Left cardiac atrium (tissue), 4 donors: ENCODE measurements at places on chromosomes 3 and 15. TPM values are rescaled to one million over a fixed set of nuclear protein-coding genes. Genes with fewer than 3 reads are reported as not detected.

- DNase-seq = no peak
These were observed 106.3 kb downstream of the SNRPN start for GRCh38 chr15:25060996-25061620.

The ITIH1 gene
- total RNA-seq = not detected

The CIDEC gene
- 63.3 TPM for total RNA-seq

The TM4SF4 gene
- total RNA-seq = 0.59 TPM

DNA sequence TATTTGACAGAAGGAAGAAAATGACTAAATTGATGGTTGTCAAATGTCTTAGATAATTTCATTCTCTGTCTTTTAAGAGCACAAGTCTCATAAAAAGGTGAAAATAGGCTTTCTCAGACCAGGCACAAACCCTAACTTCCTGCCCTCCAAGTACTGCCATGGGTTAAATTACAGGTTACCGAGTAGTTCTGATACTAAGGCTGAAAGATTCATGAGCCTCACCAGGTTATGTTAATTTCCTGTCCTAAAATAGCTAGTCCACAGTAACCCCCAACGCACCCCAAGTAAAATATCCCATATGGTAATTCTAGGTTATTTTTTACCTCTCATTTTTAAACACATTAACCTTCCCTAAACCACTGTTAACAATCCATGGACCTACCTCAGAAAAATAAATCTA is 42.0 kb downstream of the GSK3B start:
- no peak for DNase-seq

- DNase-seq = no peak
These were observed at the start of gene NR2E3 for GRCh38 chr15:71810256-71811035. TSS of gene NR2E3 (plus strand) at chr15:71810554. CDS start at chr15:71810744, 190 bp downstream.

GRCh38 chr3:77468626-77469020 is 428.7 kb downstream of the ROBO2 start:
- DNase-seq = no peak

The HRG gene
- total RNA-seq = not detected

- DNase-seq = no peak
These were observed 217.0 kb downstream of the ZNF621 start for GRCh38 chr3:40741729-40742128.

GRCh38 chr15:44298878-44299277 is 10.4 kb downstream of the GOLM2 start:
- DNase-seq = no peak

The RARB gene
- total RNA-seq = 24.1 TPM

DNA sequence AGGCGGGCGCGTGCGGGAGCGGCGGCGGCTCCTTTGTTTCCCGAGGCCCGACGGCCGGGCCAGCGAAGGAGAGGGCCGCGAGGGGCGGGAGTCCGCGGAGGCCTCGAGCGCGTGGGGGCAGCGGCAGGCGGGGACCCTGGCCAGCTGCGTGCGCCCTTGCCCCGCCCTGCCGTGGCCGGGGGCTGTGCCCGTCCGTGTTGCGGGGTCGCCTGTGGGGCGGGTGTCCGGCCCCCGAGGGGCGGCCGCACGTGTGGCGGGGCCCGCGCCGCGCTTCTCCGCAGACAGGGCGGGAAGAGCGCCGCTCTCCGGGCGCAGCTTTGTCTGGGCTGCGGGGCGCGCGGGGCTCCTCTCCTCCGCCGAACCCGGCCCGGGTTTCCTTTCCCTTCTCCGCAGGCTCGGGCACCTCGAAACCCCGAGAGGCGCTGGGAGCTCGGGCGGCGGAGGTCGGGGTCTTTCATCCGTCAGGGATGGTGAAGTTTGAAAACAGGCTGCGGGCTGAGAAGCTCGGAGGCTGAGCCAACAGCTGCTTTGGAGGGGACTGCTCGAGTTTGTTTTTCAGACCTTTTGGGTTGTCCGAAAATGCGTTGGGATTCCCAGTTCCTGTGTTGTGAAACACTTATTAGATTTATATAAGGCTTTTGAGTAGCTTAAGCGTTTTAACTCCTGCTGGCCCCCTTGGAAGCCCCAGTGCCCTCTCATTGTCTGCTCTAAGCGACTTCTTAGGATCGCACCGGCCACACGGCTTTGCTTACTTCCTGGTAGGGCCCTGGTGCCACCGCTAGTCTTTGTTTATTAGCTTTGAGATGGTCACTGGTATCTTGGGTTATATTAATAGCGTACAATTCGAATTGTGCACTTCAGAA is 817 bp downstream of the USP3 start:
- peak; percentile 61 for DNase-seq

The ZKSCAN7 gene
- 2.8 TPM for total RNA-seq

DNA sequence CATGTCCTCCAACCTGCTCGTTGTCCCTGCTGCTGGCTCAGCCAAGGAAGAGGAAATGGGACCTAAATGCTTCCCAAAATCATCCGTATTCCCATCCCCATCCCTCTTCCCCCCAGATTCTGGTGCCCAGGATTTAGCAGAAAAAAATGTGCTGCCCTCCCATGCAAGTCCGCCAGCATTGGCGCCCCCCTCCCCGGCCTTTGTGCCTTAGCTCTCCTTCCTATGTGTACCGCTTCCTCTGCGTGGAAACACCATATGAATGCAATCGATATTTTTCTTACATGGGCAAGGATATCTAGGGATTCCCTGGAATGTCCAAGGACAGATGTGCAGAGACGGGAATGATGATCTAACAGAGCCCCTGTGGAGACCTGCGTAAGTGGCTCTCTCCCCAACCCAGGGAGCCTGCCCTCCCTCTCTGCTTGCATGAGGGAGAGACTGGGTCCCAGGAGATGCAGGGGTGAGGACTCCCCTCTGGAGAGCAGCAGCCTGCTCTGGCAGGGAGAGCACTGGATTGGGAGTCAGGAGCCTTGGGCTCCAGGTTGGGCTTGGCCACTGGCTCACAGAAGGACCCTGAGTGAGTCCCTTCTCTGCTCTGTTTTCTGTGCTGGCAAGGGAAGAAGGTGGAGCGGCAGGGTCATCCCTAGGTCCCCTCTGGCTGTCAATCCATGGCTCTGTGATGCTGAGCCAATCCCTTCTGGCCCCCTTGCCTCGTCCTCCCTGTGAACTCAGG is 227.2 kb downstream of the XXYLT1 start:
- DNase-seq = no peak

- no peak for DNase-seq
These were observed 499.5 kb downstream of the NTRK3 start for GRCh38 chr15:87757084-87757483.

DNA sequence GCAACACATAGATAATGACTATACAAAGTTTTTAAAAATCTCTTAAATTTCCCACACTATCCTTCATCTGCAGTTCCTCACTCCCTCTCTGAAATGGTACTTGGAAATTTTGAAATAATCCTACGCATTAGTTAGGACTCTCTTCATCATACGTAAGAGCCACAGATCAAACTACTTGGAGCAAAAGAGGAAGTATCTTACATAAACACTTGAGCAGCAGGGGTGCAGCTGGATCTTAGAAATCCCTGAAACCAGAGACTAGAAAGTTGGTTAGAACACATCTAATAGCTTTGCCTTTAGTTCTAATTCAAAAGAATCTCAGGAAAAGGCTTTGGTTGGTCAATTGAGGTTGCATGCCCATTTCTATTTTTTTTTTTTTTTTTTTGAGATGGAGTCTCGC is 38.8 kb upstream of the ZNF445 start:
- DNase-seq = no peak

The CHRFAM7A gene
- 2.8 TPM for total RNA-seq

The CD276 gene
- 77.5 TPM for total RNA-seq

The HRH1 gene
- 3.5 TPM for total RNA-seq

DNA sequence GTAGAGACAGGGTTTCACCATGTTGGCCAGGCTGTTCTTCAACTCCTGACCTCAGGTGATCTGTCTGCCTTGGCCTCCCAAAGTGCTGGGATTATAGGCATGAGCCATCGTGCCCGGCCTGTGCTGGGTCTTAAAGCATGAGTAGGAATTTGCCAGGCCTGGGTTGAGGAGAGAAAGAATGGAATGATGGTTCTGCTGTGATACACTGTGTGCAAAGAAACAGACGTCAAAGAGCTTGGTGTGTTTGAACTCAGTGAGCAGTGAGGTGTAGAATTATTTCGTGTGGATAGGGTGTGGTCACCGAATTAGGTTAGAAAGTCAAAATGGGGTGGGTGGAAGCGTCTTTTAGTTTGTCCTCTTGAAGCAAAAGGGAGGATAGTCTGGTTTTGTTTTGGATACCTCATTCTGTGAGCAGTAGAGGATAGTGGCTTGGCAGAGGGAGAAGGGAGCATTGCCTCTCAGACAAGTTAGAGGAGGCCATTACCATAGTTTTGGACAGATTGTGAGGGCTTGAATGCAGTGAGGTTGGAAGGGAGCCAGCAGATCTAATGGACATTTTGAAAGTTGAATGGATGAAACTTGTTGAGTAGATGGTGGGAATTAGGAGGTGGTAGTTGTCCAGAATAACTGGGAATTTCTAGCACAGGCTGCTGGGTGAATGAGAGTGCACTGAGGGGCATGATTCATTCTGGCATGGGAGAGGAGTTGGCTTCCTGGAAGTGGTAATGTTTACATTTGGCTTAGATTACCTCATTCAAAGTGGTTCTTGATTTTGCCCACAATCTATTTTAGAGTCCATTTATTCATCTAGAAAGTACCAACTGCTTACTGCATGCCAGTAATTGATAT is 27.2 kb downstream of the AKAP13 start:
- no peak for DNase-seq

- DNase-seq = no peak
These were observed 88.4 kb upstream of the RPL32 start for GRCh38 chr3:12929801-12930200.

- no peak for DNase-seq
These were observed 40.8 kb upstream of the LRTM1 start for GRCh38 chr3:54968546-54969172.

The IQGAP1 gene
- 79.2 TPM for total RNA-seq

DNA sequence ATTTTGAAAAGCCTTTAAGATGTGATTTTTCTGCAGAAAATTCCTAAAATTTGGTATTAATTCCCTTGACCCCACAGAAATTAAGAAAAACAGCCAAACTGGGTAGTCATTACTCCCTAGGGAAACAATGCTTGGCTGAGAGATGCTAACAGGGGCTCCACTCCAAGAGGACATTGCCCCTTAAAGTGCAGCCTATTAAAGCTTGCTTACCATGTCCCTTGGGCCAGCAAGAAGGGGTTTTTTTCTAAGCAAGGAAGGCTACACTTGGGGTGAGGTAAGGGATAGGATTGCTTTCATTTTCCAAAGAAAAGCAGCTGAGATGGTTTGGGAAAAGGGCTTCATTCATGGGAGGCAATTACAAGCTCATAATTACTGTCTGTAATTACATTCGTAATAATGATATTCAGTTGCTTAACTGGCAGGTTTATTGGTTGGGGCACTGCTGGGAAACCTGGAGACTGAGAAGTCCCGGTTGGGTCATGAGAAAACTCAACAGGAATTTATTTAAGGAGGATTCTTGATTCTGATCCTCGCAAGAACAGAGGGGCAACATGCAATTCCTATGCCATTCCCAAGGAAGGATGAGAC is 247.5 kb downstream of the NR1D2 start:
- no peak for DNase-seq
